Neural crest cell (in vitro differentiated cells): ENCODE measurements at places on chromosomes 2 and 18.

GRCh38 chr2:190256087-190256486, 63.5 kb downstream of the HIBCH start:
- no peak for DNase-seq

GRCh38 chr2:203824603-203825002, 43.0 kb upstream of the CTLA4 start:
- DNase-seq, result no peak

GRCh38 chr2:241039416-241039815, 41.0 kb downstream of the SNED1 start:
- DNase-seq, result no peak

DNA sequence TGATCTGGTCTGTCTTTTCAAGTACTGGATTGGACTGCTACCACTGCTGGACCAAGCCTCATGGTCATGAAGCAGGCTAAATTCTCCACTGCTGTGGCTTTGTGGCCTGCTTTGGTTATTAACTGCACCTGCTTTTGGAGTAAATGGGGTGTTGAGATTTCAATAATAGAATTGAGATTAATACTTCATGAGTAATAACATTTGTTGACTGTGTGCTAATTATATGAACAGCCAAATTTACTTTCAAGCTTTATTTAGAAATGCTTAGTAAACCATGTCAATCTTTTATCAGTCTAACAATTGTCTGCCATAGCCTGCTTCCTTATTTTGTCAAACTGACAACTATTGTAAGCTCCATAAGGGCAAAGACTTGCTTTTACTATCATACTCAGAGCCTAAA, 27.4 kb upstream of the MTIF2 start:
- DNase-seq, result no peak

DNA sequence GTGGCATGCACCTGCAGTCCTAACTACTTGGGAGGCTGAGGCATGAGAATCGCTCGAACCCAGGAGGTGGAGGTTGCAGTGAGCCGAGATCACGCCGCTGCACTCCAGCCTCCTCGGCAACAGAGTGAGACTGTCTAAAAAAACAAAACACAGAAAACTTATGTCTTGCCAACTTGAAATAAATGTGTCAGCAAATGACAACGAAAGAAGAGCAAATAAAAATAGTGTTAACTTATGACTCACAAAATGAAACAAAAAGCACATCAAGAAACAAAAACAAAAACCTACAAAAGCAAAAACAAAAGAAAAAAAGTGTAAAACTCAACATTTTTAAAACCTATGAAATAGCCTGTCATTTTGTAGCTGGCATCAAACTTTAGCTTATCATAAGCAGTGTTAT, 65.2 kb downstream of the KCNH7 start:
- no peak for DNase-seq

GRCh38 chr2:144466637-144467036, 53.3 kb downstream of the ZEB2 start:
- no peak for DNase-seq

GRCh38 chr2:155389224-155389623, 690.7 kb downstream of the KCNJ3 start:
- no peak for DNase-seq

DNA sequence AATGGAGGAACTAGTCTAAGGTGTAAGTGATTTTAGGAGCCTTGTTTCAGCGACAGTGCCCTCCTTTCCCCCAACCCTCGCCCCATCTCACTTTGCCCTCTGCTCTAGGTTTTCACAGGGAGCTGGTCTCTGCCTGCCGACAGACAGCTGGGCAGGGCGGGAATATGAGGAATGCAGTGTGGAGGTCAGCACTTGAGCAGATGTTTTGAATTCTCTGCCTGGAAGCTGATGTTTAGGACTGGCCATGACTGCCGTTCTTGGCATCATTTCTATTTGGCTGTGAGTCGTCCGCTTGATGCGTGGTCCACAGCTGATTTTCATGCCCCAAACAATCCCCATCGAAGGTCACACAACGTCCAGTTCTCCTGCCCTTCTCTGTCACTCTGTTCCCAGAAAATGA, 55.1 kb upstream of the SIX3 start:
- DNase-seq, result no peak

DNA sequence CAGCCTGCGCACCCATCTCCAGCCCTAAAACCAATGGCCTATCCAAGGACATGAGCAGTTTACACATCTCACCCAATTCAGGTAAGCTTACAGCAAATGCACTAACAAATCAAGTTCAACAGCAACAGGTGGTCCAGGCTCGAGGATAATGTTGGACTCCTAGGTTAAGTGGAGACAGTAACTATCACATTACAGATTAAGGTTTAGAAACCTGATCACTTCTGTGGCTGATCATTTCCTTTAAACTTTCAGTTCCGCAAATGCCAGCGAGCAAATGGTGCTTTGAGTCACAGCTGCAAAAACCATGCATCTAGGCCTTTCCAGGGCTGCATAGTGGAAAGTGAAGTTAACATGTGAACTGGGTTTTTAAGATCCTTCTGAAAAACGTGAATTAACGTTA, 259.4 kb downstream of the GBX2 start:
- DNase-seq, result no peak

- DNase-seq, result peak; percentile 58
Observed at GRCh38 chr2:36965751-36966369, 476 bp downstream of the STRN start.

- no peak for DNase-seq
Observed at GRCh38 chr2:171247741-171248662, 87.3 kb upstream of the TLK1 start.

DNA sequence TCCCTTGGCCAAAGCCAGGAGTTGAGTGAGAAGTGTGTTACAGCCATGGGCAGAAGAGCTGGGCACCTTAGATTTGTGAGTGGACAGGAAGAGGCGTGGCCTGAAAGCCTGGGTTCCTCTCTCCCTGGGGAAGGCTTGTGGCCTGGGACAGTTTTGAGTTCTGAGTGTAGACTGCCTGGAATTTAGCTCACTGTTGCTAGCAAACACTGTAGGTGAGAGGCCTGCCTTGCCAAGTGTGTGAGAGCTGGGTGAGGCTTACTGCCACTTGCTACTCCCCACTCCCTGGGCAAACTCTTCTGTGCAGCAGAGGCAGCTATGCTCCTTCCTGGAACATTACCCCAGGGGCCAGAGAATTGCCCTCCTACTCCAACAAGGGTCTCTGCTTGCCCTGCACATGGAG, 150.0 kb upstream of the GALNT5 start:
- DNase-seq, result no peak

GRCh38 chr2:102603904-102604303, 15.4 kb upstream of the SLC9A2 start:
- no peak for DNase-seq
